HuH-7 (cell line): ENCODE measurements at places on chromosomes 4 and X.

DNA sequence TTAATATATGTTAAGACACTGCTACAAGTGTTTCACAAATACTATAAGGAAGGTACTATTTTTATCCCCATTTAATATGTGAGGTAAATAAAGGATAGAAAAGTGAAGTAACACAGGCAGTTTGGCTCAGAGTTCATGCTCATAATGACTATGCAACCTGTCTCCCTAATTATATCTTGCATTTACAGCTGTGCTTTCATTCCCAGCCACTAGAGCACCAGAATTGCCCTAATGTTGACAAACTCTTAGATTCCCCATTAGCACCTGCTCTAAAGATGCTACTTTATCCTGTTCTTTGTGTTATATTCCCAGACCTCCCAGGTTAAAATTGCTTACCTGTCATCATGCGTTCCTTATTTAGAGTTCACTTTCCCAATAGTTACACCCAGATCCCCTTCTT, 833.6 kb downstream of the CCSER1 start:
- no peak for DNase-seq

DNA sequence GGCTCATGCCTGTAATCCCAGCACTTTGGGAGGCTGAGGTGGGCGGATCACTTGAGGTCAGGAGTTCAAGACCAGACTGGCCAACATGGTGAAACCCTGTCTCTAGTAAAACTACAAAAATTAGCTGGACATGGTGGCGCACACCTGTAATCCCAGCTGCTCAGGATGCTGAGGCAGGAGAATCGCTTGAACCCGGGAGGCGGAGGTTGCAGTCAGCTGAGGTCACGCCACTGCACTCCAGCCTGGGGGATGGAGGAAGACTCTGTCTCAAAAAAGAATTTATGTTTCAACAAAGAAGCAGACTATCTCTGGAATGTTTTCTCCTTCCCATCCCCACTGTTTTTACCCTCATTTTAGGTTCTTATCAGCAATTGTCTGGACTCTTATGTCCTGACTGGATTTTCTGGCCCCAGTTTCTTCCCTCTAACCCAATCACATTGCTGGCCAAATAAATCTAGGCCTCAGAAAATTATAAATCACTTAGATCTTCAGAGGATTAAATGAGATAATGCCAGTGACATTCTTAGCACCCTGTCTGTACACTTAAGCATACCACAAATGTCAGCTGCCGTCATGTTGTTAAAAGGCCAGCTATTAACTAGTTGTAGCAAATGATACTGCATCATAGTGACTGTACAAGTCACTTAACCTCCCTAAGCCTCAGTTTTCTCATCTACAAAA, 44.9 kb upstream of the PRSS48 start:
- DNase-seq = no peak

- DNase-seq = no peak
These were observed 62.8 kb downstream of the SMIM20 start for GRCh38 chr4:25976780-25977179.

DNA sequence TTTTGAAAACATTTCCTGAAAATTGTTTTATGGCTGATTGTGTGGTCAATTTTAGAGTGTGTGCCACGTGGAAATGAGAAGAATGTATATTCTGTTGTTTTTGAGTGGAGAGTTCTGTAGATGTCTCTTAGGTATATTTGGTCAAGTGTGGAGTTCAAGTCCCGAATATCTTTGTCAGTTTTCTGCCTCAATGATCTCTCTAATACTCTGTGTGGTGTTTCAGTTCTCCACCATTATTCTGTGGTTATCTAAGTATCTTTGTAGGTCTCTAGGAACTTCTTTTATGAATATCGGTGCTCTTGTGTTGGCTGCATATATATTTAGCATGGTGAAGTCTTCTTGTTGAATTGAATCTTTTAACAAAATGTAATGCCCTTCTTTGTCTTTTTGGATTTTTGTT, 113.3 kb downstream of the LINC00632 start:
- no peak for DNase-seq

GRCh38 chrX:47177079-47177478, 16.6 kb upstream of the UBA1 start:
- no peak for DNase-seq

- DNase-seq = no peak
These were observed 83.5 kb downstream of the LNX1 start for GRCh38 chr4:53507671-53508286.
